DMS153 (cell line): ENCODE measurements at places on chromosomes 5 and 9.

DNA sequence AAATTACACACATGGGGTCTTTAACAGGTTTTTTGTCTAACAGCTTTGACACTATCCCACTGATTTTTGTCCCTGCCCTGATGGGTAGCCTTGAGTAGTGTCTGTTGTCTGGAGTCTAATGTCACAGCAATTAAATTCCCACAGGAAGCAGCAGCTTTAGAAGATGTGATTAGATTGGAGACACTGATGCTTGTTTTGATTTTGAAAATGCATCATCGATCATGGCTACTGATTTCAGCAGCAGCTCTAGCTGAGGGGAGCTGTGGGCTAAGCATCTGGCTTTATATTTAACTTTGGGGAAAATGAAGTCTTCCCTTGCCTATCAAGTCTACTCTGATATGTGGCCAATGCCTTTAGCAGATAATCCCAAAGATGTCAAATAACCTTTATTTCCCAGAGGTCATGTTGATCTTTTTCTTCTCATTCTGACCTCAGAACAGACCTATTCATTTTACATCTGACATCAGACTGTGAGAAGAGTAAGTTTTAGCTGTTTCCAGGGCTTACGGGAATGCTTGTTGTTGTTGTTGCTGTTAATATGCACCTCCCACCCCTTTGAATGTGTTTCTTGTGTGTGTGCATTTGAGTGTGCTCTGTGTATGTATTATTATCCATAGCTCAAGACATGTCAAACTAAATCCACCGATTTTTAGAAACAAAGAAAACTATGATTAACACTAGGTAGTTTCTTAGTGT lies 704.9 kb upstream of the NUDT12 start:
- DNase-seq = no peak

GRCh38 chr9:130627896-130628792 lies 36.2 kb upstream of the PRDM12 start:
- no peak for DNase-seq

DNA sequence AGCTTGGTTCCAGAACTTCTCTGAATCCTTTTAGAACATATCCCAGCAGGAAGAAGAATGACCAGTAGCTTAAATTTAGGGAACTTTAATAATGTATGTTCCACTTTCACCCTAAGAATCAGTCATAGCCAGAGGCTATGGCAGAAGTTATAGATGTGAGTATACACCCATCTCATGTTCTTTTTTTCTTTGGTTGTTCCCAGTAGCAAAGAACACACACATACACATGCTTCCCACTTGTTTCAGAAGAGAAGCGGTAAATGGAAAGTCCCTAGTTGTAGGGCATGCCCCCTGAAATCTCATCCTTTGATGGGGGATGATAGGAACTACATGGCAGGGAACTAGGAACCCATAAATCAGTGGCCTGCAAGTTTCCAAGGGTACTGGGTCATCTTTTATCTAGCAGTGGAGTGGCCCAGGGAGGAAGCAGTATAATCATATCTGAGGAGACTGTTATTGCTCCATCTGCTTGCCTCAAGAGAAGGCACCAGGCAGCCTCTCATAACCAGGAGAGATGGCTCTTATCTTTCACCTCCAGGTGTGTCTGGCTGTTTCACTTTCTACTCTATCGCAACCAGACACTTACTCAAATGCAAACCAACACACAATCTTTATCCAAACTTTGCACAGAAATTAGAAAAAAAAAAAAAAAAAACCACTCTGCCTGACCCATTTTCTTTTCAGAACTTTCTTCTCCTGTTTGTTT lies 109.5 kb downstream of the SNCAIP start:
- no peak for DNase-seq

DNA sequence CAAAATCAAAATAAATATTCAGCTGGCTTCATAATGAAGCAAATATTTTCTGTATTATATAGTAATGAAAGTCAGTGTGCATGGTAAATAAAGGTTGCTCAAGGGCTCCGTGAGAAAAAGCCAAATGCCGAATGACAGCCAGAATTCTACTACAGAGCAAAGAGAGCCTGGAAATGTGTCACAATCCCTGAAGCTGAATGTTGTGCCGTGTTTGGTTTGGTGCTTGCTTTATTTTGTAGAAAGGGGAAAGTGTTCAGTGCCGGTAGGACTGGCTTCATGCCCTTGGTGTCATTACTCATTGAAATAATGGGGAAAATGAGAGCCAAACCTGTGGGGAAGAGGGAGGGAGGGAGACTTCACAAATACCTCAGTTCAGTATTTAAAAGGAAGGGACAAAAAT lies 26.8 kb upstream of the ADAMTSL1 start:
- no peak for DNase-seq

DNA sequence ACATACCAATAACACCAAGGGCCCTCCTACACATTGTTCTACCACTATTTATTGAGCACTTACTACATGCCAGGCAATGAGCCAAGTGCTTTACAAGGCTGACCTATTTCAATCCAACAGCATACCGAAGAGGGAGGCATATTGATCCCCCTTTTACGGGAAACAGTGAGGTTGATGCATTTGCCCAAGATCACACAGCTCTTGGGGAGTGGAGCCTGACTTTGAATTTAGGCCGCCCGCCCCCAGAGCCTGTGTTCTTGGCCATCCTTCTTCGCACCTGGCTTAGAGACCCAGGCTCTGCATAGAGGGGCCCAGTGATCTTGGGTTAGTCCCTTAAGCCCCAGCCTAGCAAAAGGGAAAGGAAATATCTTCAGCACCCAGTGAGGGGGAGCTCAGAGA lies 158.1 kb upstream of the IER5L start:
- no peak for DNase-seq

GRCh38 chr9:1683951-1684350 lies 331.2 kb upstream of the SMARCA2 start:
- no peak for DNase-seq
